Left kidney (tissue), 8 donors: ENCODE measurements at places on chromosomes 16 and 17. TPM values are rescaled to one million over a fixed set of nuclear protein-coding genes. Genes with fewer than 3 reads are reported as not detected.

GGNBP2 gene
- 112 TPM for polyA plus RNA-seq

HOXB9 gene
- 65.6 TPM for polyA plus RNA-seq

DNA sequence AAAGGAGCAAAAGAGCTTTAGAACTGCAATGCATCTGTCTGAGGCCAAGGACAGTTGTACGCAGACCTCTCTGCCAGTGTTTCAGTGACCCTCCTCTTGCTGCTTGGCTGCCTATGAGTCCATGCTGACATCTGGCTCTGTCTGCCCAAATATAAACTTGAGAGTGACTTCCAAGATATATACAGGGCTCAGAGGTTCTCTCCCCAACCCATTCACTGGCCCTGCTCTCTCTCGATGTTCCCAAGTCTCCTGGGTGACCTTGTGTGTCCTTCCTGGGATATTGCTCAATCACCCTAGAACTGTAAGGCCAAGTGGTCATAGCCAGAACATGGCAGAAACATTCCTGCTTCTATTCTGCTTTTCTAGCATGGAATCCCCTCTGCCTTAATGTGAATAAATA lies 716.3 kb downstream of the WWOX start:
- DNase-seq: no peak

HOXB1 gene
- polyA plus RNA-seq: 0.38 TPM

NRN1L gene
- polyA plus RNA-seq: not detected
